Stimulated activated CD4-positive, alpha-beta T cell treated with anti-CD3 and anti-CD28 coated beads, Interleukin-2, amount 100 ng/mL, for 48 hours (primary cell): ENCODE measurements at places on chromosomes 1 and 21.
A peak's percentile ranks its signal among the peaks of the same experiment; 100 is the strongest.

DNA sequence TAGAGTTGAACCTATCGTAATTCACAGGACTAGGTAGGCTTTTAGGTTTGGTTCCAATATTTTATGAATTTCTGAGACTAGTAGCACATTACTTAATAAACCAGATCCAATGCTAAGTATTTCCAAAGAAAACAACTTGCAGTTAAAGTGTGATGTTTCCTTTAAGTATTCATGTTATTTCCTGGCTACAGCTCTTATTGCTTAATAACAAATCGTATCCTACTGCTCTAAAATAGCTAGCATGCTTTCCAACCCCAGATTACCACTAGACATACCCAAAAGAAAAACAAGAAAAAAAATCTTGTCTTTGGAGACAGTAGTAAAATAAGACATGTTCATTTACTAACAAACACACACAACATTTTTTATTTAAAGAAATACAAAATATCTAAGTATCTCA lies 898 bp downstream of the KRTAP27-1 start:
- DNase-seq: no peak

DNA sequence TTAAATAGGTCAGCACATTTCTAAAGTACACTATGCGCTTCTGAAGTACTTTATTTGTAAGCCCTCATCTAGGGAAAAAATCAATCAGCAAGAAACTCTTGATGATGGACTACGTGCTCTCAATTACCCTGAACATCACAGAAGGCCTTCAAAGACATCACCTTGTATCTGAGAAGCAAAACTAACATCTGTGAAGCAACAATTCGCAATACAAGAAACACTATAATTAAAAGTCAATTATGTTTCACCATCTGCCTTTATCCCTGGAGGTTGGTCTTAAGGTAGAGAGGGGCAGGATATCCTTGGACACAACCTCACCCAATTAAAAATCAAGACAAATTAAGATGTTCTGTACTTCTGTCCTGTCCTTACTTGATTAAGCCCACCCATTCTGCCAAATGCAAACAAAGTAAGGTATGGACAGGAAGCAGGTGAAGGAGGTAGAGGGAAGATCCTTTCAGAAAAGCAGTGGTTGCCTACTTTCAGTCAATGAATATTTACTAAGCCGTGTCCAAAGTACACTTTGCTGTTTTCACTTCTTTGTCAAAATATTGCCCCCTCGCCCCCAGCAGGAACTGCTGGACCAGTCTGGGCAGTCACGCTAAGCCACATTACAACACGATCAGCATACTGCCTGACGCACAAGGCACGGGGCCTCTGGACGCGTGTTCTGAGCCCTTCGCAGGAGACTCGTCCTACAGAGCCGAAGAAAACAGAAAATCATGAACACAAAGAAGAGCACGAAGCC lies 887 bp downstream of the SLC19A2 start:
- DNase-seq: peak; percentile 18

GRCh38 chr1:21668232-21668950 lies 766 bp downstream of the RAP1GAP start:
- no peak for DNase-seq

- no peak for DNase-seq
These were observed 3902.9 kb downstream of the SRGAP2C start for GRCh38 chr1:125087691-125088090.

- no peak for DNase-seq
These were observed 12.4 kb downstream of the SKI start for GRCh38 chr1:2240270-2241156.

DNA sequence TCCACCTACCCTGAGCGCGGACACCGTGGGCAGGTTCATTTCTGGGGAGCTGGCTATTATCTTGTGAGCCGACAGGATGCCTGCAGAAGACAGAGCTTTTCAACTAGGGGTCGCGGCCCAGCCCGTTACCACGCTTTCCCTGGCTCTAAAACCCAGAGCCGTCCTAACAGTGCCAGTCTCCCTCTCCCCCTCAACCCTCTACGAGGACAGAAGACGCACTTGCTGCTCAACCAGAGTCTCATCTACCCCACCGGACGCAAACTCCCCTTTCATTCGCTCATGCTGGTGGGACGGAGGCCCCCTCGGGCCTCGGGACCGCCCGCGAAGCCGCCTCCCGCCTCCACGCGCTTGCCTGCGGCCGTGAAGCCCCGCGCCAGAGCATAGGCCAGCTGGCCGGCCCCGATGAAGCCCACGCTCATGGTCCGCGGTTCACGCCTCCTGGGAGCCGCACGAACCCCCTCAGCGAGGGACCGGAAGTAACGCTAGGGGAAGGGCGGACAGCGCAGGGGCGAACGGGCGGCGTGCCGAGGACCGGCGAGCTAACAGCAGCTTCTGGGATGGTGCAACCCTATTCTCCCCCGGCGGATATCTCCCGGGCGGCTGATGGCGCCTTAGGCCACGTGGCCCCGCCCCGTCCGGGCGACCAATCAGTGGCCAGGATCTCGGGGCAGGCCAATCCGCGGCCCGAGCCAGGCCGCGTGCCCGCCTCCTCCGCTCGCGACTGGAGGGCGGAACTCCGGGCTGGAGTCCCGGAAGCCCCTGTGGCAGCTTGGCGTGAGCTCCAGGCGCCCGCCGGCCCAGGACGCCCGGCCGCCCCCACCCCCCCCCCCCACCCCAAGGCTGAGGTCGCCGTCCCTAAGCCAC lies at the start of gene PYCR2:
TSS of gene PYCR2 (minus strand) at position 559 of the 864 bp plus-strand sequence. CDS start at position 419, 140 bp downstream.
- peak; percentile 93 for DNase-seq

- no peak for DNase-seq
These were observed 37.3 kb downstream of the F13B start for GRCh38 chr1:197029749-197030148.

- no peak for DNase-seq
These were observed 161.3 kb downstream of the CLEC20A start for GRCh38 chr1:178335426-178335825.

DNA sequence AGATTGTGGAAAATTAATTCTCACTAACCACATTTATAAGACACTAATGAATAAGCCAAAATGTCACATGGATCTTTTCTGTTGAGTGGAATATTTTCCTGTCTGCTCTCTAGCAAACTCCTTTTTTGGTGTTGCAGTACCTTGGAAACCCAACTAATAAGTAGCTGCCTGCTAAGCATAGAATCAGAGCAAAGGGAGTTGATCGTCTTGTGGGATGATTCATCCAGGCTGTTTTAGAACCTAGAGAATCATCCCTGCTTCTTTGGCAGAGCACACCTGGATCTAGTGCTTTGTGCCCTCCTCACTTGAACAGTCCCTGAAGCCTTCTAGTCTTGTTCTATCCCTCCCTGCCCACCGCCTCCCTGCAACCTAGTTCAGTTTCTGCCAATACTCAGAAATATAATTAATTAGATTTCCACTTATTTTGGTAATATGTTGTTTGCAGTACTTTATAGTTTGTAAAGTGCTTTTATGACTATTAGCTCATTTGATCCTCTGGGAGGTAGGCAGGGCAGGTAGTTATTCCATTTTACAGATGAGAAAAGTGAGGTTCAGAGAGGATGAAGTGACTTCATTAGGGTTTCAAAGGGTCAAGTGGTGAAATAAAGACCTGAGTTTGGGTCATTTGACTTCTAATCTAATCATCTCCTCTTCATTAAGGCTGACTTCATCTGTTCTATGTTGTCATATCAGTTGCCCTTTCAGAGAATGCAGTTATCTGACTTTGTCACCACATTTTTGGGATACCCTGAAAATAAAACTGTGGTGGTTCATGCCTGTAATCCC lies 2.5 kb downstream of the AGO4 start:
- DNase-seq: no peak

- no peak for DNase-seq
These were observed 76.5 kb downstream of the TENT5C start for GRCh38 chr1:117682372-117682771.

DNA sequence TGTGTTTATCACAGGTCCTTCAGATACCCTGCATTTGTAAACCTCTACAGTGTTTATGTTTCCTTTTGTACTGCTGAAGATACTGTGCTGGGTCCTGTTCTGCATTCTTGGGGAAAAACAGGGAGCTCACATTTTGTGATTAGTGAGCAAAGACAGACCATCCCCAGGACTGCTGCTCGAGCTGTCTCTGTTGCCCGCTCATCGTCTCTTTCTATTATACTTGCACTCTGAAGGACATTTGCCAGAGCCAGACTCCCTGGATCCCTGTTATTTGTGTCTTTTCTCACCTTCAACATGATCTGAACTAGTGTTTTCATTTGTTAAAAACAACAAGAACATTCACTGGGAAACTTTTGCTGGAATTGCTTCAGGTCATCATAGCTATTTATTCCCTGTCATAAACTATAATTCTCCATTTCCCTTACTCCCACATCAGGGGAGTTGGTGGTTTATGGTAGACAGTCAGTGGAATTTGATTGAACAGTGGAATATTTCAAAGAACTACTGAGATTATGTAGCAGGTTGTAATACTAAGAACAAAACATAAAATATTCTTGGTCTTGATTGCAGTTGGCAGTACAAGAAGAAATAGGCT lies 53.0 kb downstream of the PRRX1 start:
- DNase-seq: no peak

DNA sequence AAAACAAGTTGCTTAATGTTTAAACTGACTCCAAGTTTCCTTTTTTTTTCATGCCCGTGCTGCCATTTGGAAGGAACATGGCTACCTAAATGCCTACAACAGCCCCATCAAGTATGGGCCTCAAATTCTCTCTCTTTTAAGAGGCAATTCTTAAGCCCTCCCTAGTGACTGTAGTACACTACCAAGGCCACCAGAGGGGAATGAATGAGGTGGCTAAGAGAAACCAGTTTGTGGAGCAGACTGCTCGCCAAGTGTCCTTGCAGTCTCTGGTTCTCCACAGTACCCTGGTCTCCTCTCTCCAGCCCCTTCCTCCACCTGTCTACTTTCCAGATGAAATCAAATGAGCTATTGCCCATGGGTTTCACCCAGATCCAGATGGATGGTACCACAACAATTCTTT lies 1809.6 kb downstream of the BRINP3 start:
- DNase-seq: no peak

- no peak for DNase-seq
These were observed 1637.8 kb downstream of the PLA2G4A start for GRCh38 chr1:188466539-188466938.

GRCh38 chr21:28142697-28143096 lies 850.0 kb downstream of the LTN1 start:
- no peak for DNase-seq

DNA sequence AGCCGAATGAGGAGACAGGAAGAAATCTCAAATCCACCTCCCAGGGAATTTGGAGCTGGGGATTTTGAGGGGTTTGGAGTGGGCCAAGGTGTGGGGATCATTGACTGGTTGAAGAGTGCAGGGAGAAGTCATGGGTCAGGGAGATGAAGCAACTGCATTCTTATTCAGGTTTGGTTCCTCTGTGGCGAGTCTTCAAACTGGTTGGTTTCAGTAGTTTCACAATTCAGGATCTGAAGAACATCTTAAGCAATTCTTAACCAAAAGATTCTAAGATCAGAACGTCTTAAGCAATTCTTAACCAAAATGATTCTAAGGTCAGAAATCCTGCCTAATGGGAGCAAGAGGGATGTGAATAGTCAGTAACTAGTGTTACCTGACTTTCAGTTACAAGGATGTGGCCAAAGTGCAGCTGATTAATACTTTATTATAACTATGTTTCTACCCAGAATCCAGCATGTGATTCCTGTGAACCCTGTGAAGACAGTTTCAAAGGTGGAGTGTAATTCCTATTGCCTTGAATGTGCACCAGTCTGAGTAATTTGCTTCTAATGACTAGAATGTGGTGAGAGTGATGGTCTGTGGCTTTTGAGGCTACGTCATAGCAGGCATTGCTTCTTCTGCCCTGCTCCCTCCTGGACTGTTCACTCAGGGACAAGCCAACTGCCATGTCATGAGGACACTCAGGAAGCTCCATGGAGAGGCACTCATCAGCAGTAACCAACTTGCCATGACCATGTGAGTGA lies 61.2 kb downstream of the OLFML3 start:
- DNase-seq: no peak

DNA sequence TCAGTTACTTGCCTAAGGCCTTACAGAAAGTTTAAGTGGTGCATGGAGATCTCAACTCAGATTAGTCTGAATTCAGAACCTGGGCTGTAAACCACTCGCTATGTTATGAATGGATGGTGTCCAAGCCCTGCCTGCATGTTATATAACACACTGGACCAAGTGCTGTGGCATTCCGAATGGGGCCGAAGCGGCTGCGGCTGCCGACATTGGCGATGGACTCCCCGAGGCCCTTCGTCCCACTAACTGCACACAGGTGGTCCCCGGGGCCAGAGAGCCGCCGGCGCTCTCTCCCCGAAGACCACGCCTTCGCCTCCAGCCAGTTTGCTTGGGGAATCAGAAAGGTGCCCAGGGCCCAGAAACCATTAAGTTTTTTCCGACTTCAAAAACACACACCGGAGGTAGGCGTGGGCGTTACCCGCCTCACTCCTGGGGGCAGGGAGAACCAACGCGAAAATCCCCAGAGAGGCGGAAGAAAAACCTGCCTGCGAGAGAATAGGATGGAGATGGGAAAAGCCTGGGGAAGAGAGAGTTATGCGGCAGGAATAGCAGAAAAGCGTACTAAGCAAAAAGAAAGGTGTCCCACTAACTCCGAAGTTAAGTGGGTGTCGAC lies 579 bp upstream of the TENT5C start:
- DNase-seq: no peak

GRCh38 chr1:205420938-205421337 lies 918 bp downstream of the LEMD1 start:
- no peak for DNase-seq

- no peak for DNase-seq
These were observed 16.0 kb downstream of the DIO1 start for GRCh38 chr1:53909946-53910345.

- DNase-seq: no peak
These were observed 131.2 kb downstream of the PIK3R3 start for GRCh38 chr1:46001081-46001785.

- DNase-seq: no peak
These were observed 5.2 kb upstream of the LRRC53 start for GRCh38 chr1:74517599-74518051.

DNA sequence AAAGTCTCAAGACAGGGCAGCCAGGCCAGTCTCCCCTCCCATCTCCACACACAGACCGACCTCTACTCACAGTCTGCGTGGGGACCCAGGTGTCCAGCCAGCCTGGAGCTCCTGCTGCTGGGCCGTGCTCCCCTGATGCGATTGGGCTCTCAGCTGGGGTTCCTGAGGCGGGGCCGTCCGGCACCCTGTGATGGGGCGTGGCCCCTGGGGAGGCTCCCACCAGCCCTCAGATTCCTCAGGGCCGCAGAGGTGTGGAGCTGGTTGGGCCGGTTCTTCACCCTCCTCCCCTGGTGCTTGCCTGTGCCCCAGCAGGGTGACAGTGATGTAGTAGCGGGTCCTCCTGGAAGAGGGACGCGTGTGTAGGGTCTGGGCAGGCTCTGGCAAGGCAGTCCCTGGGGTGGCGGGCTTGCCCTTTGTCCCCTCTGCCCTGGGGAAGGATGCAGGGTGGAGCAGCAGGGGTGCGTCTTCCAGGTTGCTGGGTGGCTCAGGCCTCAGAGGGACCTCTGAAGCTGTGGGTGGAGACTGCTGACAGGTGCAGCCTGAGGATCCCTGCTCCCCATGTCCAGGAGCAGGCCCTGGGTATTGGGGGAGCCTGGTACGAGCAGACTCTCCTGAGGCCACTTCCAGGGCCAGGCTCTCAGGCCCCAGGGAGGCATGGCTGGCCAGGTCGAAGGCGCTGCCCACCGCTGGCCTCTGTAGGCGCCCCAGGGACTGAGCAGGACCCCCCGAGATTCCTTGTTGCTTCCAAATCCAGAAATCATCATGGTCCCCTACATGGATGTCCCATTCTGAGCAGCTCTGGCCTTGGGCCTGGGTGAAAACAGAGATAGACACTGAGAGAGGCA lies at the start of gene CRYBG2:
TSS of gene CRYBG2 (minus strand) at position 155 of the 845 bp plus-strand sequence. CDS start 7,473 bp downstream, outside the sequence.
- DNase-seq: no peak
